ENCODE measurements at places on chromosomes 5 and 9.

- no peak for DNase-seq
These were observed 7.6 kb downstream of the SVEP1 start for GRCh38 chr9:110571801-110572483.

DNA sequence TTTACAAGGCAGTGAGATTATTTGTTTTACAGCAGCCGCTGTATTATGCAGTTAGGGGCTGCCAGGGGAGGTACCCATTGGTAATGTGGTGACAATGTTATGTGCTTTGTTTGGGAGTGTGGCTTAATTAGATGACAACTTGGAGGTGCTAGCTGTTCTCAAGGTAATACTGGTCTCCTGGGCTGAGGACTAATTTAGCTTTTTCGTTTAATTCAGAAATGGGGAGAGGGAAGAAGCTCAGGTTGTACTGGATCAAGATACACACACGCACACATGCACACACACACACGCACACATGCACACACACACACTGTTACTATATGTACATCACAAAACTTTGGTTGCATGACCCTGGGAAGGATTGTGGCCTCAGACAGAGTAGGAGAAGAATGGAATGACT is 37.9 kb downstream of the CFAP77 start:
- DNase-seq: no peak

- DNase-seq: peak; percentile 61
These were observed 70.0 kb upstream of the KLF9 start for GRCh38 chr9:70484232-70485130.

- no peak for DNase-seq
These were observed 104.0 kb downstream of the GDNF start for GRCh38 chr5:37735649-37736347.

DNA sequence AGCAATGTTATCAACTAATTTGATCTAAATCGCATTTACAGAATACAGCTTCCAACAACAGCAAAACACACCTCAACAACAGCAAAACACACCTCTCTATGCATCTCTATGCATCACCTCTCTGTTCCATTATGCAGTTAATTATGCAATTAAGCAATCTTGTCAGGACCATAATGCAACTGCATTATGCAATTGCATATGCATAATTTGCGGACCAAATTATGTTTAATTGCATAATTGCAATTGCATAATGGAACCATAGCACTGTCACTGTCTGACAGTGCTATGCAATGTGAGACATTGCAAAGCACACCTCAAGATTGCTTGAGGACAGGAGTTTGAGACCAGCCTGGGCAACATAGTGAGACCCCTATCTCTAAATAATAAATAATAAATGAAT is 80.4 kb upstream of the PRSS3 start:
- no peak for DNase-seq

GRCh38 chr5:139639619-139640380 is 8.3 kb upstream of the CXXC5 start:
- no peak for DNase-seq

- peak; percentile 42 for DNase-seq
These were observed 107.8 kb upstream of the NEK6 start for GRCh38 chr9:124149992-124150391.

- DNase-seq: peak; percentile 84
These were observed 306.3 kb upstream of the KCNN2 start for GRCh38 chr5:114055318-114056184.

DNA sequence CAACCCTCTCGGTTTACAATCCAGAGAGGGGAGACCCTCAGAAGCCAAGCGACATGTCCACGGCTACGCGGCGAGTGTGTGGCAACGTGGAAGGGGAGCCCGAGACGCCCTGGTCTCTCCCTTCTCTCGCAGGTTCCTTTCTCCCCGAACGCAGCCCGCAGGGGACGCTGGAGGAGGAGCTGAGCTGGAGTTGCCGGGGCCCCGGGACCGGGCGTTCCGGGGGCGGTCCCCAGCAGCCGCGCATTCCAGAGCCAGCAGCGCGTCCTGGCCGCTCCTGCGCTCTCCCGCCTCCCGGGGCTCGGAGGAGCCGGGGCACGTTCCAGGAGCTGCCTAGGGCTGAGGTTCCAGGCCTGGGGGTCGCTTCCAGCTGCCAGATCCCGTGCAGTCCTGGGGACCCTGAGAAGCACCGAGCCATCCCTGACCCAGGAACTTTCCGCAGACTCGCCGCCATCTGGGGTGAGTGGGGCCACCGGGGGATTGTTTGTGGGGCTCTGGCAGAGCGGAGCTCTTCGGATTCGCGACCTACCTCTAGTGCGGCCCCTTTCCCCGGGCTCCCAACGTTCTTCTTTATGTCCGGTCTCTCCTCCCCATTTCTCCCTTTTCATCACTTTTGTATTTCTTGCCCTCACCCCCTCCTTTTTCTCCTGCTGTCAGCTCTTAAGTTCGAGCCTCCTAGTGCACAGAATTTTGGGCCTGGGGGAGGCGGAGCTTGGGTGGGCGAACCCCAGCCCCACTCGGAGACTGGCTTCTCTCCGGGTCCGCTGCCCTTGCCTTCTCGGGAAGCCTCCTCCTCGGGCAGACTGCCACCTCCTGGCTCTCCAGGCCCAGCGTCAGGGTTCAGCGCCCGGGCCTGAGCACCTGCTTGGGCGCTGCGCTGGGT is at the start of gene SMIM3:
Gene SMIM3, plus strand, starts transcription at position 241 of the 880 bp plus-strand sequence. CDS start 16,684 bp downstream, outside the sequence.
- DNase-seq: peak; percentile 85

- DNase-seq: no peak
These were observed 83.4 kb downstream of the MEGF10 start for GRCh38 chr5:127373858-127374491.

DNA sequence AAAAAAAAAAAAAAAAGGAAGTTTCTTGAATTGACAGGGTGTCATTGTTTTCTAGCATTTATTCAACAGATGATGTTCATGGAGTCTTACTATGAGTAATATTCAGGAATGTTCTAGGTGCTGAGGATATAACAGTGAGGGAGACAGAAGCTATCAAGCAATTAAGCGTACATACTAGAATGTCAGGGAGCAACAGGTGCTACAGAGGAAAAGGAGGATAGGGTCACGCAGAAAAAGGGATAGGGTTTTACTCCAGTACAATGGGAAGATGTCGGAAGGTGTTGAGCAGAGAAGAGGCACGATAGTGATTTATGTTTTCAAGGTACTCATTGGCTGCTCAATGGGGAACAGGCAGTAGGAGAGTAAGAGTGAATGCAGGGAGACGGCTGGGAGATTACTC is 6.6 kb upstream of the RASGRF2 start:
- no peak for DNase-seq

DNA sequence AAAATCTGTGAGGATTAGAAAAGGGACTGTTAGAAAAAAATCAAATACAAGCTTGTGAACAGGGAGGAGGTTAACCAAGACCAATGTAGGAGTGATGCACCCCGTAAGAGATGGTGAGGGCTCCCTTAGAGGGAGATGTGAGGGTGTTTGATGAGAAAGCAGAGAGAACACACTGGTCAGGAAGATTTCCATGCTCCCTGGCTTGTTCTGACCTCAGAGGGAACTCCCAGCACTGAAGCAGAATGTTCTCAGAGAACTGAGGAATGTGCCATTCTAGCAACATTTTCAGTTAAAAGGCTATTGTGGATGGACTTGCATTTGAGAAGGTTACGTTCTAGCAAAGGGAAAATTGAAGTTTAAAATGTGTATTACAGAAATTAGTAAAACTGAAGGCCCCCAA is 110.6 kb downstream of the HTR4 start:
- DNase-seq: no peak

GRCh38 chr9:97525451-97525850 is 24.0 kb downstream of the TMOD1 start:
- no peak for DNase-seq

DNA sequence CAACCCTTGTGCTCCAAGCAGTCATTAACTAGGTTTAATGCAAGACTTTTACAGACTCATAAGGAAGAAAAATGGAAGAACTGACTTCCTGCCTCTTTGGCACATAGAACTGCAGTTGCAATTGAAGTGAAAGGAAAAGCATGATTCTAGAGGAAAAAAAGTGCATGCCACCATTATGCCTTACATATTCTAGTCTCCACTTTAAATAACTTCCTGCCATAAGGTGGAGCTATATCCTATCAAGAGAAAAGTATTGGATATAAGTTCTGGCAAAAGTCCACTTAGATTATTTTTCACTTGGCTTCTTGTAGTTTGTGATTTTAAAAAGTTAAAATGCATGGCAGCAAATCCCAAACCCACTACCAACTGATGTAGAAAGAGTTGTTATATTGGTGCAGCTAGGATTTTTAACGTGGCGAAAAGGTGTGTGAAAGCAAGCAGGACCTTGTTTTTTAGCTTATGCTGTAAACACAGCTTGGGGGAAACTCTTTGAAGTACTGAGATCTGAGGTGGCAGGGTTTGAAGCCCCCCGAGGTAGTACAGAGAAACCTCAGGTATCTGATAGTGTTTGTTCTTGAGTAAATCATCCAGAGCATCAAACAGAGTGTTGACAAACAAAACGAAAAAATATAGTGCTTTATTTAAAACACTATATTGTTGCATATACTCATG is 117.9 kb downstream of the ANXA1 start:
- no peak for DNase-seq

GRCh38 chr5:174425271-174425963 is 299.0 kb upstream of the MSX2 start:
- no peak for DNase-seq

- DNase-seq: no peak
These were observed 214.8 kb downstream of the PAX5 start for GRCh38 chr9:36818965-36819870.

DNA sequence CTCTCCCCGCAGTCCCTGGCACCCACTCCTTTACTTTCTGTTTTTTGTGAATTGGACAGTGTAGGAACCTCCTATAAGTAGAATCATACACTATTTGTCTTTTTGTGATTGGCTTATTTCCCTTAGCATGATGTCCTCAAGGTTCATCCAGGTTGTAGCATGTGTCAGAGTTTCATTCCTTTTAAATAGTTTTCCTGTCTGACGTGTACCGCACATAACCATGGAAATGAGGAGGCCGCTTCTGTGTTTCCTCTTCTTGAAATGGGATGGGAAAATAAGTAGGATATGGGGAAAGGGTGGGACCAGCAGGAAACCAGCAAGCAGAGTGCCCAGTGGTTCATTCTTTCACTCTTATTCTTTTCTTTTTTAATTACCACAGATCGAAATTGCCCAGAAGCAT is 72.6 kb upstream of the ENTREP1 start:
- DNase-seq: no peak

DNA sequence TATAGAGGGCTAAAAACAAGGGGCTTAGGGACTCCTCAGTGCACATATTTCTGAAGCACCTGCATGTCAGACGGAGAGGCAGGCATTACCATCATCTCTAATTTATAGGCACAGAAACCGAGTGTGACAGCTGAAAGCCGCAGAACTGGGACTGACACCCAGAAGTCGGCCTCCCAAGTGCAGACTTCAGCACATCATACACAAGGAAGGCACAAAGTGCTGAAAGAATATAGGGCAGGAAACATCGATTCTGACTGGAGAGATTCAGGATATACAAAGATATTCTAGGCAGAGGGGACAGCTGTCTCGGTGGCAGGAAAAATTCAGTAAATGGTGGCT is 11.2 kb downstream of the MRPS27 start:
- no peak for DNase-seq

- no peak for DNase-seq
These were observed 61.1 kb downstream of the ERCC6L2 start for GRCh38 chr9:95936579-95937075.

- no peak for DNase-seq
These were observed 227.5 kb downstream of the ACTL7B start for GRCh38 chr9:108628316-108628715.

DNA sequence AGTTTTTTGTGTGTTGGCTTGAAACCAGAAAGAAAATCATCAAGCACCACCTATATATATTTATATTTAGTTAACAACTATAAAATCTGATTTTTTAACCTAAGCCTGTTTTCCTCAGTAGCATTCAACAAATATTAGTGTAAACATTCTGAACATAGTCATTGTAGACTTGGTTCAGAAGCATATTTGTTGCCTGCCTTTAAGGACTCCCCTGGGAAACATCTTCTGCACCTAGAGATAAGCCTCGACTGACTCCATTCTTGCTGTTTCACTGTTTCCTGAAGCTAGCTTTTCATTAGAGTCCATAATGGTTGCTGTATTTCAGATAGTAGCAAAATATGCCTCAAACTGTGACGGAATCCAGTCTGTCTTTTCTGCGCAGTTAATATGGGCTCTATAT is 123.5 kb downstream of the TRIO start:
- DNase-seq: no peak

GRCh38 chr9:92619601-92620300 is 50.2 kb downstream of the IPPK start:
- DNase-seq: no peak

- no peak for DNase-seq
These were observed 319.4 kb downstream of the TLR4 start for GRCh38 chr9:118023644-118024043.

DNA sequence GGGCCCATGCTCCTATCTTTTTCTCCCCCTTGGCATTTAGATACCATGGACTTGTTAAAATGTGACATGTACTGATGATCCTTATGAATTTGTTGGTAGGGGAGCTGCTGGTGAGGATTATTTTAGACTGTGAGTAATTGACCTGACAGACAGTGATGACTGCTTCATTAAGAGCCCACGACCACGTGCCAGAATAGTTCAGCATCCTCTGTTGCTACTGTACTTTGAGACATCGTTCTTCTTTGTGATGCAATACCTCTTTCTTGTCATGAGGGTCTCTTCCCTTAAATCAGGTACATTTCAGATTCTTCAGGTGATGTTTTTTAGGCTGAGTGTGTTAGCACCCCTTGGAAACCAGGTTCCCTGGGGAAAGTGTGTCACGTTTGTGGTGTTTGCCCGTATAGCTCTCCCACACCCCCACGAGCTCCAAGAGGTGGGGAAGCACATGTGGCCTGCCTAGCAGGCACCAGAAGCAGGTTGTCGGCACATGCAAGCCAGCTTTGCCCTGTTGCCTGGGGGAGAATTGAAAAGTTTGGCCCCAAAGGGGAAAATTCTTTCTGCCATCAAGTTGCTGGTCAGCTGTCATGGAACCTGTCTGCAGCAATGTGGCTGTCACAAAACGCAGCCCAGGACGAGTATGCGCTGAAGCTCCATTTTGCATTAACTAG is 25.1 kb downstream of the QRFP start:
- no peak for DNase-seq

DNA sequence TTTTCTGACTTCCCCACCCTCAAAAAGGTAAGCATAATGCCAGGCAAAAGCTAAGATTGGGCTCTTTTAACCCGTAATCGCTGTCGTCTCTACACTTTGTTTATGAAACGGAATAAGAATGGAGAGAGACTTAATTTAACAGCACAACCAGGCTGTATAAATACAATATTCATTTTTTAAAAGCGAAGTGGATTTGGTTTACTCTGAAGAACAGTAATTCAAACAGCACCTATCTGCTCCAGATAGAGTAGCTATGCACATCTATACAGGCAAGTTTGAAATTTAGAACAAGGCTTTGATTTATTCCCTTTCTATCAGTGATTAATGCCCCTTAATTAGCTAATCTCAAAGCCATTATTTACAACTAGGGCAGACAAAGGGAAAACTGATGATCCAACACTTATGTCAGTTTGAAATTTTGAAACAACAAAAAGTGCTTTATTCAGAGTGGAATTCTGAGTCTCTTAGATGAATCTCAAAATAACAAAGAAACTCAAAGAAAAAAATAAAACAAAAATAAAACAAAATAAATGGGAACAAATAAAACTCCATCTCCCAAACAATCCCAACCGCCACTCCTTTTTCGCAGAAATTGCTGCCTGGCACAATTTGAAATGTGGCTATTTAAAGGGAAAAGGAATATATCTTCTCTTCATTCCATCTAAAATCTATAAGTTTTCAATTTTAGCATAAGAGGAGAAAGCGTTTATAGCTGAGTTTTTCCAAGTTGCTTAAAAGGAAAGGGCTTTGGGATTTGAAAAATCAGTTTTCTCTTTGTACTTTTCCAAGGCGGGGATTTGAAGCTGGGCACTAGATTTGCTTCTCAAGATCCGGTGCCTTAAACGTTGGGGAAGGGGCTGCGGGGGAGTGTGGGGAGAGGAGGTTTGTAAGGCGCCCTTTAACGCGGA is 298.6 kb downstream of the PARP8 start:
- DNase-seq: no peak
